ENCODE measurements at places on chromosomes 16 and 17.
A peak's percentile ranks its signal among the peaks of the same experiment; 100 is the strongest.

DNA sequence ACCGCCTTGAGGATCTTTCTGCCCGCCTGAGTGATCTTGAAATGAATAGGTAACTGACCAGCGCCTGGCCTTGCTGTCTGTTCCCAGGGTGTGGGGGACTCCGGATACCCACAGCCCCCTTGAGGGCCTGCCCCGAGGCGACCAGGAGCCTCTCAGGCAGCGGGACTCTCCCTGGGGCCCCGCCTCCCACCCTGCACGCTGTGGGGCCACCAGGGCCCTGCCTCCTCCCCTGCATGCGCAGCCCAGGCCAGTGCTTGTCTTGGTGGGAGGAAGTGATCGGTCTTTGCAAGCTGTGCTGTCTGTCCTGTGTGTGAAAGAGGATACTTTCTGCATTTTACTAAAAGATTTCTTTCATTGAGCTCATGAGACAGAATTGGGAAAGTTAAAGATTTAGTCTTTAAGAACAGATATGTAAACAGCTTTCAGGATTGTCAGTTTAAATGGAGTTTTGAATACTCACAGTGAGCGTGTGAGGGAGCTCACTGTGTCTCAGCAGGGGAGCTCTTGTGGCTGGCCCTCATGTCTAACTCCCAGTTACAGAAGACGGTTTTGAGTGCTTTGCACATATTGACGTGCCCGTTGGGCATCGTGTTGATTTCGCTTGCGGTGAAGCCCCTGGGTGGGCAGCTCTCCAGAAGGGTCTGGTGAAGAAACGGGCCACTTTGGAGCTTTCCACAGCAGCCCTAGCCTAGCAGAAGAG is 36.1 kb upstream of the CAPN15 start:
- peak; percentile 54 for DNase-seq

DNA sequence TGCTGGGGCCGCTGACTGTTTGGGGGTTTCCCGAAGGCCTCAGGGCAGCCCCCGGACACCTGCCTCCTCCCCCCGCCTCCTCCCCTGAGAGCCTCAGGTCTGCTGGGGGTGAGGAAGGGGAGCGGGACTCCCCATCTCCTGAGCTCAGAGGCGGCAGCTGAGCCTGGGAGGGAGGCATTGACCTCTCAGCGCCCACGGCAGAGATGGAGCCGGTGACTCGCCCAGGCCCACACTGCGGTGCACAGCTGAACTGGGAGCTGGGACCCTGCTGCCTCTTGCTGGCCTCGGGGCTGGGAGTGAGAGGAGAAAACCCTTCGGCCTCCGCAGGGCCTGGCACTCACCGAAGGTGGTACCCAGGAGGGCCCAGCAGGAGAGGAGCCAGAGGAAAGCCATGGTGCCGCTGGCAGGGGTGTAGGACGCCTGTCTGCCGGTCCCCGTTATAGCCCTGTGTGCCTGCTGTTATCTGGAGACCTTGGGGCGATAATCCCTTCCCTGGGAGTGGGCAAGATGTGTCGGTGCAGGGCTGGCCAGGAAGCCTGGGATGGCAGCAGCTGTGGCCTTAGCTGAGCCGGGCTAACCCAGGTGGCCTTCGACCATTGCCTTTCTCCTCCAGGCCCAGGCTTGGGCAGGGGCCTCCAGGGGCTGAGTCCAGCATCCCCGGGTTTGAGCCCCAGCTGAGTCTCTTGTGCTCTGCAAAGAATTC is at the start of gene CTRB2:
CTRB2 (minus strand) TSS at position 413 of the 703 bp plus-strand sequence; CDS start at position 393, 20 bp downstream.
- DNase-seq = no peak

DNA sequence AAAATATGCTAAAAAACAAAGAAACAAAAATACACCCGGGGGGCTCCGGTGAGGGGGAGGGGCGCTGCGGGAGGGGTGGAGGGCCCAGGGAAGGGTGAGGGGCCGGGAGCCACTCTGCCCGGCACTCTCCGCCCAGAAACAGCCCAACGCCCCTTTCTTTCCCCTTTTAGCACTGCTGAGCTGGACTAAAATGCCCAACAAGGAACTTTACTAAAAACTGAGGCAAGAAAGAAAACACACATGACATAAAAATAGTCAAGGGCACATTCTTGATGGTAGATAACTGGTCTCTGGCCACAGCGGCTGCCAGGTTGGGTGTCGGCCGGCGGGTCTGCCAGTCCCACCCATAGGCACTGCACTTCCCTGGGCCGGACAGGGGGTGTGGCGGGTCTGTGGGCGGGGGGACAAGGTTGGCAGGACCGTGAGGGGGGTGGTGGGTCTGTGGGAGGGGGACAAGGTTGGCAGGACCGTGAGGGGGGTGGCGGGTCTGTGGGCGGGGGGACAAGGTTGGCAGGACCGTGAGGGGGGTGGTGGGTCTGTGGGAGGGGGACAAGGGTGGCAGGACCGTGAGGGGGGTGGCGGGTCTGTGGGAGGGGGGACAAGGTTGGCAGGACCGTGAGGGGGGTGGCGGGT is 20.9 kb downstream of the METRNL start:
- DNase-seq = no peak

DNA sequence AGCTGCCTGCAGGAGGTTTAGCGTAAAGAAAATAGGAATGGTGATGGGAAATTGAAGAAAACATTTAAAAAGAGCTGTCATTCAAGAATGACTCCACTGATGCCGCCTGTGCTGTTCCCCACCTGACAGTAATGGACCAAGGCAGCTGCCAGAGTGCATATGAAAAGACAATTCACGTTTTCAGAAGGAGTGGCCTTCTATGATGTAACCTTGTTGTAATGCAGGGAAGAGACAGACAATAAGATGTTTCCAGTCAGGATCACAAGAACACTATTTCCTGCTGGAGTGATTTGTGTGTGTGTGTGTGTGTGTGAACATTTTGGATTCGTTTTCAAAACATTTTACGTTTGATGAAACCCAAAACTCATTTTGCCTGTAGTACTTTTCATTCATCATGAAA is 203.7 kb downstream of the LGALS9B start:
- DNase-seq = no peak

GRCh38 chr16:8776129-8776584 is 21.3 kb downstream of the TMEM186 start:
- no peak for DNase-seq

DNA sequence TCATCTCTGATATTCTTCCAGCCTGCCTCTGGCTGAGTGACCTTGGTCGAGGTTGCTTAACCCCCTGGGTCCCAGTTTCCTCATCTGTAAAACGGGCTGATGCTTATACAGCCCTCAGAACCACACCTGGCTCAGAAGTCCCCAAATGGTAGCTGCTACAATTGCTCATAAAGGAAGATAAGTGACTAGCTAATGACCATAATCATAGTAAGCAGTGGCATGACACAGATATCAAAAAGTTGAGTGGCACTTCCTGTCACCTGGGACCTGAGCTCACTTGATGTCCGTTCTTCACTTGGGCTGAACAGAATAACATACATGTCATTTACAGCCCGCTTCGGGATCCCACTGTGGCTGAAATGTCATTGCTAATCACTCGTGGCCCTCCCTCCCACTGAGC is 1.8 kb downstream of the MGRN1 start:
- no peak for DNase-seq

DNA sequence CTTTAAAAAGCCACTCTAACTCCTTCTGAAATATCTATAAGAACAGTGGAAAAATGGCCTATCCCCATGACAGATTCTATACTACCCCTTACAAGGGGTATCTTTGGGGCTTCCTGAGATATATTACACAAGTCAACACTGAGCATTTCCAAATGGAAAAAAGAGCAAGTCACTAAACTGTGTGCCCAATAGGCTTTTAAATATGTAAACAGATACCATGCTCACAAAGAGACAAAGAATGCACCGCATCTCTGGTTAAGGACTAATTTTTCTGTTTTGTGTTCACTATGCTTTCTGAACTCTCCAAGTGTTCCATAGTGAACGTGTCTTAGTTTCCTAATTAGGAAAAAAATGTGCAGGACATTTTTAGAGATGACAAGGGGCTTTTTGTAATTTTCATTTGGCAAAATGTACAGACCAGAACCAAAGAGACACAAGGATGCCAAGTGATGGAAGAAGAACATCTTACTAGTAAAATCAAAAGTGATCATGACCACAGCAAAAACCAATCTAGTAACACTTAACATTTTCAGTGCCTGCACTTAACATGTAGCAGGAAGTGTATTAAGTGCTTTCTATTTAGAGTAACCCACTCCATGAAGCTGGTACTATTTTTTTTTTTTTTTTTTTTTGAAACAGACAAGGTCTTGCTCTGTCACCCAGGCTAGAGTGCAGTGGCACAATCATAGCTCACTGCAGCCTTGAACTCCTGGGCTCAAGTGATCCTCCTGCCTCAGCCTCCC is 21.5 kb downstream of the MYH11 start:
- DNase-seq = peak; percentile 14

- no peak for DNase-seq
These were observed 358.8 kb upstream of the CDH5 start for GRCh38 chr16:66007717-66008116.

DNA sequence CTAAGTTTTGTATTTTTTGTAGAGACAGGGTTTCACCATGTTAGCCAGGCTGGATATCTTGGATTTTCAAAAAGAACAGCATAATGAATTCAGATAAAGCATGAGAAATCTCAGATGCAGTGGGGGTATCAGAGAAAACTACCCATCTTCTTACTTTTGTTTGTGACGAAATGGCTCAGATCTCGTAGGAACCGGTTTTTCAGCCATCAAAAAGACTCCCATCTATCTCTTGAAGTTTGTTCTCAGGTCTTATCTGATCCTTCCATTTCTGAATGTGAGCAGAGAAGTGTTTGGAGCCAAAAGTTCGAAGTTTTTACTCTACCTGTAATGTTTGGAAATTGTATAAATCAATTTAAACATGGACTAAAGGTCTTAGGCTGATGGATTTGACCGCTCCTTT is 57.2 kb downstream of the LDHD start:
- DNase-seq = no peak

- DNase-seq = no peak
These were observed 409.9 kb downstream of the SLC39A11 start for GRCh38 chr17:72682605-72683004.

DNA sequence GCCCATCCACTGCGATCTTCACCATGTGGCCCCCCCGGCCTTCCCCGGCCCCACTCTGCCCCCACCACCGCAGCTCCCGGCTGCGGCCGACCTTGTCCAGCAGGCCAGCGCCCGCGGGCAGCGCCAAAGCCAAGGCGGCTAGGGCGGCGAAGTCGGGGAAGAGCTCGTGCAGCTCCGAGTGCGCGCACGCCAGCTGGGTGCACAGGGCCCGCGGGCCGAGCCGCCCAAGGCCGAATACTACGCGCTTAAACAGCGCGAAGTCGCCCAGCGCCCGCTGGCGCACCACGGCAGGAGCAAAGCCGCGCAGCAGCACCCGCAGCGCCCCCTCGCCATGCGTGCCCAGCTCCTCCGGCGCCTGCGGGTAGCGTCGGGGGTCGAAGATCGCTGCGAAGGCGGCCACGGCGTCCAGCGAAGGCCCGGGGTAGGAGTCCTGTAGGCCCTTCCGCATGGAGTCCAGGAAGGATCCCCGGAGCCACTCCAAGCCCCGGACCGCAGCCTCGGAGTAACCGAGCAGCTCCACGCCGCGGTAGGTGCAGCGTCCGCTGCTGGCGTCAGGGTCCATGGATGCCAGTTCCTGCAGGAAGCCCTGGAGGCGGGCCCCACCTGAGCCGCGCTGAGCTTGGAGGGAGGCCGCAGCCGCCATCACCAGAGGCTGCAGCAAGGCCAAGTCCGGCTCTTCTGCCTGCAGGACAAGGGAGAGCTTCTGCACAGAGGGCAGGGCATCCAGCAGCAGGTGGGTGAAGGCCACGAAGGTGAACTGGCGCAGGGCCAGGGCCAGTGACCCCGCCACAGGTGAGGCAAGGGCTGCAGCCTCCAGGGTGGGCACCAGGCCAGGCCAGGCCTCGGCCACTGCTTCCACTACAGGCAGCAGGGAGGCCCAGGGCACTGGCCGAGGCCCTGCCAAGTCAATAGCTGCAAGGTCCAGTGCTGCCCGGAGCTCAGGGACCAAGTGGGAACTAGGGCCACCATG is 10.3 kb downstream of the C17orf113 start:
- DNase-seq = no peak

DNA sequence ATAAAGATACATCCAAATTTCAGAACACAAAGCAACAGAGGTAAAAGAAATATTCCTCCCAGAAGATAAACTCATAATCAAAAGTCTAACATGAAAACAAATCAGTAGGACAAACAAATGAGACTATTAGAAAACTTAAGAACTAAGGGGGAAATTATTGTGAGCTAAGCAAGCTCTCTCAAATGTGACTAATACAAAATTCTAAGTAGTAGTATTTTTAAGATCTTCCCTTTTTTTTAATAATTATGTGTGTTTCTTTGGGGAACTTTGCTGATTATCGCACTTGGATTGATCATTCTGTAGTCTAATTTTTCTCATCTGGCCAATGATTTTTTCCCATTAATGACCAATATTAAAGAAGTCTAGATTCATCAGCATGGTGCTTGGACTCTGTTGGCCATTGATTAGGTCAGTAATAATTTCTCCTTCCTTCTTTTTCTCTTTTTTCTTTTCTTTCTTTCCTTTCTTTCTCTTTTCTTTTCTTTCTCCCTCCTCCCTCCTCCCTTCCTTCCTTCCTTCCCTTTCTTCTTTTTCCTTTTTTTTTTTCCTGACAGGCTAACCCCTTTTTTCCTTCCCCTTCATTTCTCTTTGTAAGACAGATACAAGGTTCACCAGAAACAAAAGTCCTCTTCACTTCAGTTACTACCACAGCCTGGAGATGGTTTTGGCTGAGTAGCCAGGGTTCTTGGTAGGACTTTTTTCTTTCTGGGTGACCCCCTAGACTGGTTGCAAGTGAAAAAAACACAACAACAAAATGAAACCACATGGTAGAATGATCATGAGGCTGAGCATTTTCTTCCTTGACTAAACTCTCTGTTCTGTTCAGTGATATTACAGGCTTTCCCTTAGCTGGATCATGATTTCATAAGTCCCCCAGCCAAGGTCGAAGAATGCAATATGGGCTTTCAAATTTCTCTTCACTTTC is 2.9 kb upstream of the ABCA6 start:
- DNase-seq = no peak

- no peak for DNase-seq
These were observed 61.7 kb downstream of the MARF1 start for GRCh38 chr16:15581127-15581815.

DNA sequence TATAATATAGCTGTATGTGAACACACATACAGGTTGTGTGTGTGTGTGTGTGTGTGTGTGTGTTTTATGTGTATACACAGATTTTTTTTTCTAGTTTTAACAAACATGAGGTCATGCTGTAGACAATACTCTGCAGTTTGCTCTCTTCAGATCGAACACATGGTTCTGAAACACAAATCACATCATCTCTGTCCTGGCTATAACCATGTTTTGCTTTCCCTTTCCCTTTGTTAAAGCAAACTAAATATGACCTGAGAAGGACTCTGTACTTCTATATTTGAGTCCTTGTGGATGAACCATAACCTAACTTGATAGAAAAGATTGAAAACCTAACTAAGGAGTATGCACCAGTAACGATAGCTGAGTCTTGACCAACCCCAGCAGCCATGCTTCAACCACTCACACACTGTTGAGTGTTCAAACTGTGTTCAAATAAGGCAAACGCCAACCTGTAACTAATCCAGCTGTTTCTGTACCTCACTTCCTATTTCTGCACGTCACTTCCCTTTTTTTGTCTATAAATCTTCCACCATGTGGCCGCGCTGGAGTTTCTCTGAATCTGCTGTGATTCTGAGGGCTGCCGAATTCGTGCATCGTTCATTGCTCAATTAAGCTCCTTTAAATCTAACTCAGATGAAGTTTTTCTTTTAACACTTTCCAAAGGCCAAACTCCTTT is 303.8 kb downstream of the HS3ST3B1 start:
- DNase-seq = no peak
